ENCODE measurements at places on chromosomes 6 and 20.

- no peak for DNase-seq
Measured at GRCh38 chr6:118187568-118188164, 280.6 kb downstream of the SLC35F1 start.

DNA sequence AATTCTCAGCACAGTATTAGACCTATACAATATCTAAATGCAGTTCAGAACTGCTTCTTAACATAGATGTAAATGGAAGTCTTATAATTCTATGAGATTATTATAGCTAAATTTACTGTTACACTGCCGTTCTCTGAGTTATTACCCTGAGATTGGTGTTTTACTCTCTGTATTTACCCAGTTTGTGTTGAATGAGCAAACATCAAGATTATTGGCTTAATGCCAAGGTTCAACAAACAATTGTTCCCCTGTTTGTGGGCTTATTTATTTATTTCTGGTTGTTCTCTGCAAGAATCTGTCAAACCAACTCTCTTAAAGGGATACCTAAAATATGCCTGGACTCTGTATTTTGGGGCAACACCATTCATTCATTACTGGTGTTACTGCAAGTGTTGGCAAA is 5.2 kb upstream of the STMND1 start:
- no peak for DNase-seq

- no peak for DNase-seq
Measured at GRCh38 chr6:31794294-31794865, 1.2 kb downstream of the VARS1 start.

DNA sequence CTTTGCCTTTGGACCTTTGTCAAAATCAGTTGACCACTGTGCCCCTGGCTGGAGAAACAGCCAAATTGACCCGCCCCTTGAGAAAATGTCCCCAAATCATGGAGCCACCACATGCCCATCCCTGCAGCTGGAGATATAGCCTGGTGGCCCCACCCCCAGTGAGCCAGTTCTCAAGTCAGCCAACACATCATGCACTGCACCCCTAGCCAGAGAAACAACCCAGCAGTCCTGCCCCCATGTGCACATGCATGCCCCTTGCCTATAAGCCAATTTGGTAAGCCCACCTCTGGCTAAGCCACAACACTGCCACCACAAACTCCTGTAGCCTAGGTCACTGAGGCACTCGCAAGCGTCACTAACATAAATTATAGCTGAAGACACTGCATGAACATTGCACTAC is 174.2 kb upstream of the ECI2 start:
- DNase-seq, result no peak

- DNase-seq, result no peak
Measured at GRCh38 chr20:63321148-63321831, 28.3 kb downstream of the COL20A1 start.

- no peak for DNase-seq
Measured at GRCh38 chr6:14730654-14731053, 515.2 kb upstream of the JARID2 start.

GRCh38 chr6:106488494-106489370 is 128.2 kb downstream of the CRYBG1 start:
- no peak for DNase-seq

- no peak for DNase-seq
Measured at GRCh38 chr6:153312634-153313033, 181.6 kb upstream of the RGS17 start.

DNA sequence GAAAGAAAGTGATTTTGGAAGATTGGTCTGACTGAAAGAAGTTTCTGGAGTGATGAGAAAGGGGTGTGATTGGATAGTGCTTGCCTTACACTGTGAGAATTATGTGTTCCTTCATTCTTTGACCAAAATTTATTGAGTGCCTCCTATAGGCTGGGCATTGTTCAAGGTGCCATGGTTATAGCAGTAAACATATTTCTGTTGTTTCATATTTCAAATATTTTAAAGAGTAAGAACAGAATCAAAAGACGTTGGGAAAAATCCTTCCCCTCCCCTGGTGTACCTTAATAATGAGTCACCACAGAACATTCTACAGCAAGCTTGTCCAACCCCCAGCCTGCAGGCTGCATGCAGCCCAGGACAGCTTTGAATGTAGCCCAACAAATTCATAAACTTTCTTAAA is 78.6 kb downstream of the GCLC start:
- no peak for DNase-seq

DNA sequence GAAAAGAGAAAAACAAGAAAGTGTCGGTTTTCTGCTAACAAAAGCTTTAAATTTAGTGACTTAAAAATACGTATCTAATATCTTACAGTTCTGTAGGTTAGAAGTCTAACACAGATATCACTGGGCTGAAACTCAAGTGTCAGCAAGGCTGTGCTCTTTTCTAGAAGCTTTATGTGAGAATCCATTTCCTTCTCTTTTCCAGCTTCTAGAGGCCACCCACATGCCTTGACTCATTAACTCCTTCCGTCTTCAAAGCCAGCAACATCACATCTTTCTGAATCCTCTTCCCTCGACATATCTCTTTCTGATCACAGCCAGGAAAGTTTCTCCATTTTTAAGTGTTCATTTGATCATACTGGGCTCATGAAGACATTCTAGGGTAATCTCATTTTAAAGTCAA is 262.0 kb downstream of the MAFB start:
- DNase-seq, result no peak

- DNase-seq, result no peak
Measured at GRCh38 chr6:66926060-66926459, 1219.0 kb upstream of the EYS start.

Data from stimulated activated CD4-positive, alpha-beta T cell treated with anti-CD3 and anti-CD28 coated beads, Interleukin-15, amount 100 ng/mL, for 1 hour (primary cell).